ENCODE measurements at places on chromosomes 3 and 15.

DNA sequence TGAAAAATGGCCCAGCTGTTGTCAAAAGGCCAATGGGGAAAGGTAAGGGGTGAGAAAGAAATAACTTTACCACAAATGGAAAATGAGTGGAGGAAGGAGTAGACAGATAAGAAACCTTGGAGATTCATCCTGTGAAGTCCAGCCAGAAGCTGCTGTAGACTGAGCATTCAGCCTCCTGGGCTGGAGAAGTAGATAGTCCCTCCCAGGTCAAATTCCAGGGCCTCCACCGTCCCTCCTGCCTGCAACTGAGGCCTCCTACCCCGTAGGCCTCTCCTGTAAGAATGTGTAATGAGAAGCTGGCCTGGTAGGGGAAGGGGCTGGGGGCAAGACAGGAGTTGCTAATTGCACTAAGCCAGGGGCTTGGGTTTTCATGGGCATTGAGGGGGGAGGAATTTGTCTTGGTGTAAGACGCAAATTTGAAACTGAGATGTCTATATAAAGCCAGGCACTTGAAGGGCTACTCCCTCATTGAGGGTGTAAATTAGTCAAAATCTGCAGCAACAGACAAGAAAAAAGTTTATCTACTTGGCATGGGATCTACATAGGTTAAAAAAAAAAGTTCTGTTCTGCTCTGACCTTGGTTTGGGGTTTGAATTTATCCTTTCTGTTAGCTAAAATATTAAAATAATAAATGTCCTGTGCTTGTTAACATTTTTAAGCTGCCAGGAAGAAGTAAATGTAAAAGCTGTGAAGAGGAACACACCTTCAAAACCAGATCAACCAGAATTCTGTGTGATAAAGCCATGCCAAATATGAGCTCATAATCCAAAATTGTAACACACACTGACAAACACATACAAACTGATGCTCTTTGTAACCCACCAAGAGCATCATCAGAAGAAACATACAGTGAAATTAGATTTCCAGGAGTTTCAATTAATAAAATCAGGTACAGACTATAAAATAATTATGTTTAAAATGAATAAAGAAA, 1.7 kb upstream of the RBP2 start:
- no peak for DNase-seq

GRCh38 chr3:151625086-151625485, 108.6 kb upstream of the AADACL2 start:
- no peak for DNase-seq

GRCh38 chr3:52923963-52924362, 26.6 kb upstream of the STIMATE start:
- DNase-seq, result no peak

DNA sequence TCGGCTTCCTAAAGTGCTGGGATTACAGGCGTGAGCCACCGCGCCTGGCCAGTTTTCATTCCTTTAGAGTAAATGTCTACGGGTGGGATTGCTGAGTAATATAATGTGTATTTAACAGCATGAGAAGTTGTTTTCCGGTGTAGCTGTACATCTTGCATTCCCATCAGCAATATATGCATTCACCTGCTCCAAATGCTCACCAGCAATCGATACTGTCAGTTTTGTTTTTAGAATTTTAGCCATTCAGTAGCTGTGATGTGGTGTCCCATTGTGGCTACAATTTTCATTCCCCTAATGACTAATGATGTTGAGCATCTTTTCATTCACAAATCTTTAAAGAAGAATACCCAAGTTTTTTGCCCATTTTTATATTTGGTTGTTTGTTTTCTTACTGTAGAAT, 134.8 kb upstream of the RGMA start:
- DNase-seq, result no peak

DNA sequence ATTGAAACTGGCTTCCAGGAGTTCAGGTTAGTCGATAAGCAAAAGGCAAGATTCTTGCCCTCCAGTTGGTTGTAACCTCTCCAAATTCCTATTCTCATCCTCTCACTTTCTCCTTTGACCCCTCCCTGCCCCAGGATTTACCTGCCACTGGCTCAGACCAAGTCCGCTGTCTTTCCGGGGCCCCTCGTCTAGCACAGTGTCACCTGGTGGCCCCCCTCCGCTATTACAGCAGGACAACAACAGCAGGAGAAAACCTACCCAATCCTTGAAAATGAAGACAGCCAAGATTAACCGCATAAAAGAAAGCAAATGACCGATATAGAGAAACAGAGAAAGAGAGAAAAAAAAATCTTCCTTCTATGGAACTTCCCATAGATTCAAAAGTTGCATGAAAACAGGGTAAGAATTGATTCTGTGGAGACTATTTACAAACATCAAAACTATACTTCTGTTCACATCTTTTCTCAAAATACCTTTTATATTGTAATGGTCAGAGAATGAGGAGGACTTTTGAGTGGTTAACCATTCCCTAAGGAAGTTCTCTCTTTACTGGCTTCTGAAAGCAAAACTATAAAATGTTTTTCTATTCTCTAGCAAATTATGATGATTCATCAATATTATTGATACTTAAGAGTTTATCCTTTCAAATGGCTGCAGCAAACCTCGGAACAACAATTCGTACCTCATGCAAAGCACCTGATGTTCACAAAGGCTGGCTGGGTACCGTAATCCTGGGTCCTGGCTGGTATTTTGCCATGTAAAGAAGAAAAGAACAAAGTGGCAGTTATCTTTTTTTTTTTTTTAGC, 10.0 kb upstream of the ST8SIA2 start:
- no peak for DNase-seq

- DNase-seq, result peak; percentile 11
These were observed 225.8 kb upstream of the SLCO3A1 start for GRCh38 chr15:91627473-91628278.

- DNase-seq, result no peak
These were observed 104.8 kb upstream of the MEX3B start for GRCh38 chr15:82150645-82151044.

DNA sequence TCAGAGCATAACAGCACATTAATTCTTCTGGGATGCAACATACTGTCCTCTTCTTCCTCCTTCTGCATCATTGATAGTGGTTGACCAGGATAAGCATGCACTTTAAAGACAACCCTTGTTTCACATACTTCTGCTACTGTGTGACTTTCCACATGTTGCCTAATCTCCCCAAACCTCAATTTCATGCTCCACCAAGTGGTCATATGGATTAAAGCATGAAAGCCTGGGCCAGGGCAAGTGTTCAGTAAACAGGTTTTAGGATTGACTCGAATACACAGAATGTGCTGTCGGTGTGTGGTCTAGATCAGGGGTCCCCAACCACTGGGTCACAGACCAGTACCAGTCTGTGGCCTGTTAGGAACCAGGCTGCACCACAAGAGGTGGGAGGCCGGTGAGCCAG, 22.5 kb upstream of the BFSP2 start:
- no peak for DNase-seq

DNA sequence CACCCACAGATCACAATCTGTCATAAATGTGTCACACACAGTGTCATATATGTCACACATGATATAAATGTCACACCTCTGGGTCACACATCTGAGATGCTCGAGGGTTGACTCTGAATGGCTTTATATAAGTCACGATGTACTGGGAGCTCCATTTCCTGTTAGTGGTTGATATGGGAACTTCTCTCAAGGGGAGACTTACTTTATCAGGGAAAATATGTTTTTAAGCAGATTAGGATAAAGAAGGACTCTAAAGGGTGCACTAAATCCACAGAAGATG, 83.9 kb upstream of the MEF2A start:
- no peak for DNase-seq

- DNase-seq, result no peak
These were observed 21.3 kb downstream of the KIF9 start for GRCh38 chr3:47261301-47261700.

DNA sequence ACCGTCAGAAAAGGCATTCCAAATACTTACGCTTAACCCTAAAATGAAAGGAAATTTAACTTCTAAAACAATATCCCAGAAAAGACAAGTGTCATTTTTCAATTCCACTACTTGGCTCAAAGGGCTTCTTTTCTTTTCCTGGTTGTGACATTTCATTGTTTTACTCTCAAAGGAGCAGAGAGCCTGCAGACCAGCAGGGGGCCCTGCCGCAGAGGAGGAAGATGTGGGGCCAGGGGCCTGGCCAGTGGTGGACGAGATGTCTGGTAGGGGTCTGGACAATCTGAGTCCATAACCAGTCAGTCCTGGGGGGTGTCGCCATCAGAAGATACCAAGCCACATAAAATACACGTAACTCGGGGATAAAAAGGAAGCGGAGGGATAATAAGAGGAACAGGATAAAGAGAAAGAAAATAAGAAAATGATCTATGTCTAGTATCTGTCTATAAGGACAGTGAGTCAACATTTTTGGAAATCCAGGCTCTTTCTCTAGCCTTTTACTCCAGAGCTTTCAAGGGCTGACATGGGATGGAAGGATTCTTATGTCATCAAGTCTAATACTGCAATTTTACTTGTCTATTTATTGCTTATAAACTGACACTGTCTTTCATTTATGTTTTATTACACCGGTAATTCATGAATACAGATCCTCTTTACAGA, 54.2 kb upstream of the ARHGEF3 start:
- no peak for DNase-seq

GRCh38 chr3:10697918-10698317, 118.1 kb upstream of the SLC6A11 start:
- no peak for DNase-seq

DNA sequence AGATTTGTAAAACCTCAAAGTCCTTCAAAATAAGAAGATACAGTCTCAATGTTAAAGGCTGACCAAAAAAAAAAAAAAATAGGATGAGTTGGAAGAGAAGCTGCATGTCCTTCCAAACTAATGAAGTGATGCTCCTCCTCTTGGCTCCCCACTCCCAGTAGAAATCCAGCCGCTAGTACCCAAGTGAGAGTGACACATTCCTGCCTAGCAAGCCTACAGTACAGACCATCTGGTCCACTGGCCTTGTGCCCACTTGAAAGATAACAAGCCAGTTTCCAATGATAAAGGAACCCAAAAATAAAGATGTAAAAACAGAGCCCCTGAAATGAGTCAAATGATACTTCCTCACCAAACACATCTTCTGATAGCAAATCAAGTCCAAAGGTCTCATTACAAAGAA, 258.7 kb upstream of the NSMCE3 start:
- no peak for DNase-seq

- DNase-seq, result no peak
These were observed 425 bp downstream of the ANPEP start for GRCh38 chr15:89814112-89814742.

DNA sequence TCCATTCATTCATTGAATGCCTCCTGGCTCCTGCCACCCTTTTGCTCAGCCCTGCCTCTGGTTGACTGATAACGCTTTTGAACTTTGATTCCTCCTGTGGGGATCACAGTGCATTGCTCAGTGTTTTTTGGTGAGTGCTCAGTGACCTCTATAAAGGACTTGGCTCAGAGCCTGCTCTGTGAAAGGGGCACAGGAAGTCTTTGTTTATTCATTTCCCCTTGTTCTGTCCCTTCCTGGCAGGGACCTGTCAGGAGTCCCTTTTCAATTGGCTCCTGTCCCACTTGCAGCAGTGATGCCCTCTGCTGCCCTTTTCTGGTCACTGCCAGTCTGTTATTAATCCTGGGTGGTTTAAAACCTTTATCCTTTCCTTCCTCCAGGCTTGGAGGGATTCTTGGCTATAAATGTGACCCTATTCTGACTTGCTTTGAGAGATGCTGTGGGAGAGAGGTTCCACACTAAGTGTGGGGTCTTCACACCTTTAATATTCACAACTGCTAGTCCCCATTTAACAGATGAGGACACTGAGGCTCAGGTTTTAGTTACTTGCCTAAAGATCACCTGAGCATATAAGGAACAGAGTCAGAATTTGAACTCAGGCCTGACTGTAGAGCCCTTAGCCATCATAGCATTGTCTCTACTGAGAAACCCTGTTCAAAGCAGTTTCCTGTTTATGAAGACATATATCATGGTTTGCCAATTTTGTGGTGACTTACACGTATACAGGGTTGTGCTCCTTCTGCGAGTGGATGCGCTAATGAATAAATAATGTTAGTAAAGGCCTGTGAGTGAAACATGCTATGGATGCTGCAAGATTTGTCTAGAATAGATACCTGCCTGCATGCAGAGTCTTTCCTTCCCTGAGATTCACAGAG, 23.2 kb upstream of the TATDN2 start:
- peak; percentile 81 for DNase-seq

GRCh38 chr3:40653878-40654277, 129.1 kb downstream of the ZNF621 start:
- no peak for DNase-seq

Measured in gastrocnemius medialis (tissue), 4 donors.